ENCODE measurements at places on chromosomes 12 and 14. TPM values are rescaled to one million over a fixed set of nuclear protein-coding genes. Genes with fewer than 3 reads are reported as not detected.

The SIX1 gene
- polyA plus RNA-seq: not detected

The TCHP gene
- 10.8 TPM for polyA plus RNA-seq

The CCDC197 gene
- not detected for polyA plus RNA-seq

The TEDC1 gene
- 18.1 TPM for polyA plus RNA-seq

The CEBPE gene
- not detected for polyA plus RNA-seq

The TTC6 gene
- under 0.01 TPM for polyA plus RNA-seq

The TOMM20L gene
- polyA plus RNA-seq: not detected

The LUM gene
- 14.3 TPM for polyA plus RNA-seq

The FOXA1 gene
- 0.12 TPM for polyA plus RNA-seq

- H3K4me1 ChIP-seq: no peaks in the 10 kb centered on the region
- no peak overlapping the region for H3K4me3 ChIP-seq
- H3K27me3 ChIP-seq: no peaks in the 10 kb centered on the region
Observed at GRCh38 chr12:94261786-94262185, 113.4 kb downstream of the PLXNC1 start.

GRCh38 chr14:24432259-24433131, 2.7 kb downstream of the KHNYN start:
- H3K27ac ChIP-seq: no peak overlapping the region
- H3K4me3 ChIP-seq: no peak overlapping the region
- H3K4me1 ChIP-seq: peaks cover 29% of the 10 kb centered on the region
- peaks cover 11% of the 10 kb centered on the region for H3K36me3 ChIP-seq
- DNase-seq: peak; percentile 23
- no peaks in the 10 kb centered on the region for H3K27me3 ChIP-seq

GRCh38 chr12:76964784-76965571, 86.2 kb upstream of the CSRP2 start:
- no peak overlapping the region for H3K27ac ChIP-seq
- H3K27me3 ChIP-seq: no peaks in the 10 kb centered on the region
- no peak for DNase-seq
- H3K4me1 ChIP-seq: no peaks in the 10 kb centered on the region
- no peaks in the 10 kb centered on the region for H3K36me3 ChIP-seq

GRCh38 chr14:30194741-30195148, 267.1 kb upstream of the PRKD1 start:
- H3K27me3 ChIP-seq: no peaks in the 10 kb centered on the region
- no peak overlapping the region for H3K4me3 ChIP-seq

- no peaks in the 10 kb centered on the region for H3K27me3 ChIP-seq
- H3K4me3 ChIP-seq: no peak overlapping the region
- H3K36me3 ChIP-seq: no peaks in the 10 kb centered on the region
- H3K27ac ChIP-seq: no peak overlapping the region
- no peak for DNase-seq
Observed at GRCh38 chr12:78928200-78929074, 63.9 kb downstream of the SYT1 start.

DNA sequence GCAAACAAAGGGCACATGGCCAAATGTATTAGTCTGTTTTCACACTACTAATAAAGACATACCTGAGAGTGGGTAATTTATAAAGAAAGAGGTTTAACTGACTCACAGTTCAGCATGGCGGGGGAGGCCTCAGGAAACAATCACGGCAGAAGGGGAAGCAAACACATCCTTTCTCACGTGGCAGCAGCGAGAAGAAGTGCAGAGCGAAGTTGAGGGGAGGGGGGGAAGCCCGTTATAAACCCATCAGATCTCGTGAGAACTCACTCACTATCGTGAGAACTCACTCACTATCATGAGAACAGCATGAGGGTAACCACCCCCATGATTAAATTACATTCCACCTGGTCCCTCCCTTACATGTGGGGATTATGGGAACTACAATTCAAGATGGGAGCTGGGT, 66.1 kb downstream of the ST8SIA1 start:
- DNase-seq: no peak
- H3K4me1 ChIP-seq: no peaks in the 10 kb centered on the region
- no peaks in the 10 kb centered on the region for H3K36me3 ChIP-seq
- no peaks in the 10 kb centered on the region for H3K27me3 ChIP-seq
- no peak overlapping the region for H3K4me3 ChIP-seq

DNA sequence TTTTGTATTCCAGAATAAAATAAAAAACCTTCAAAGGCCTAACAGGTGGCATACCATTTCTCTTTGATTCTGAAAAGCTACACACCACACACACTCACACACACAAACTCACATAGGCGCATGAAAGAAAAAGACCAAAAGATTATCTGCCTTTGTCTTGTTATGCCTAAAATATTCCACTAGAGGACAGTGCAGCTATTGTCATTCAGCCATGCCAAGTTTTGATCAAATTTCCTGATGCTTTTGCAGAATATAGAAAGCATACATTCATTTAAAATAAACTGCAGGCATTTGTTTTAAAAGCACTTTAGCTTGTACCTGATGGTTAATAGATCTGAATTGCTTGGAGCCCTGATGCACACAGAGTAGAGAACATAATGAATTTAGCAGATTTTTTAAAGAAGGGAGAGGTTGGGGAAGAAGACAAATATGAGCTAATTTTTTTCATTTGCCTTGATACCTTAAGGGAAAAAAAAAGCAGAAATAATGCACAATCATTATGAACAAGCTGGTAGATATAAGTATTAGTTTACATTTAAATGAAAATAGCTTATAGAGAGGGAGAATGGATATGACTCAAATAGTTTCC, 1766.9 kb upstream of the SEL1L start:
- H3K4me1 ChIP-seq: no peaks in the 10 kb centered on the region
- DNase-seq: no peak
- no peak overlapping the region for H3K27ac ChIP-seq
- no peak overlapping the region for H3K4me3 ChIP-seq
- H3K27me3 ChIP-seq: no peaks in the 10 kb centered on the region
- no peaks in the 10 kb centered on the region for H3K36me3 ChIP-seq

- H3K36me3 ChIP-seq: no peaks in the 10 kb centered on the region
- no peaks in the 10 kb centered on the region for H3K27me3 ChIP-seq
- H3K4me3 ChIP-seq: no peak overlapping the region
- H3K27ac ChIP-seq: no peak overlapping the region
Observed at GRCh38 chr12:12705838-12706520, 10.0 kb upstream of the GPR19 start.

DNA sequence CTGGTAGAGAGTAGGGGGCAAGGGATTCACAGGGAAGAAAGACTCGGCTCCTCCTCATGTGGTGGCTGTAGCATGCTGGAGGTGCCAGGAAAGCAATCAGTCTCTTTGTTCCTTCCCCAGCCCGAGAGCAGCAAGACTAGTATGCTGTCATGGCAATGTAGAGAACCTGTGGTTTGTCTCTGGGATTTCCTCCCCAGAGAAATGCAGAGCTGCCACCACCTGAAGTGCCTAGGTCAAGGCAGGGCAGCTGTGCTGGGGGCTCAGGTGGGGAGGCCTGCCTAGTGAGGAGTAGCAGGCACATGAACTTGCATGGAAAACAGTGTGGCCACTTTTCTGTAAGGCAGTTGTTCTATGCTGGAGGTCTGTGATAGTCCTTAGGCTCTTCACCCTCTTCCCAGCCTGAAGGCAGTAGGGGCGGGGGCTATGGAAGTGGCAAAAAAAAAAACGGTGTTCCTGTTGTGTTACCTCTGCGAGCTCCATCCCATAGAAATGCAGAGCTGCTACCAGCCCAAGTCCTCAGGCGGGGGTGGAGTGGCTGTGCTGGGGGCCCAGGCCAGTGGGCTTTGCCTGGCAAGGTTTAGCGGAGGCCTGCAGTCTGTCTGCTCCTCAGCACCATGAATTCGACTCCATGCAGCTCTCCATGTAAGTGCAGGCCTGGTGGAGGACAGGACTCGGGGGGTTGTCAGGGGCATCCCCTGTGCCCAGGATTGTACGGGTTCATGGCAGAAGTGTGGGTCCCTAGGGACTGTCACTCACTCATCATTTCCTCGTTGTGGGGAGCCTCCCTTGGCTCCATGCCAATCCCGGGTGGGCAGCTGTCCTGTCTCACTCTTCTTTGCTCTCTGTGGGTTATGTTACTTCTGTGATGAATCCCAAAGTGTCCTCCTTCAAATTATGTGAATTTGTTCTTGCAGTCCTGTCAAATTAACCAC, 4.1 kb upstream of the CLEC4D start:
- H3K4me1 ChIP-seq: no peaks in the 10 kb centered on the region
- no peak overlapping the region for H3K27ac ChIP-seq
- H3K27me3 ChIP-seq: no peaks in the 10 kb centered on the region
- no peak overlapping the region for H3K4me3 ChIP-seq

GRCh38 chr12:123919980-123920360, 52.7 kb downstream of the CCDC92 start:
- no peaks in the 10 kb centered on the region for H3K27me3 ChIP-seq
- no peak overlapping the region for H3K27ac ChIP-seq
- H3K4me3 ChIP-seq: no peak overlapping the region
- no peaks in the 10 kb centered on the region for H3K36me3 ChIP-seq

GRCh38 chr14:94450722-94451090, 1.9 kb downstream of the SERPINA11 start:
- H3K27me3 ChIP-seq: no peaks in the 10 kb centered on the region
- H3K36me3 ChIP-seq: no peaks in the 10 kb centered on the region
- no peak overlapping the region for H3K27ac ChIP-seq
- no peak for DNase-seq
- no peak overlapping the region for H3K4me3 ChIP-seq
- no peaks in the 10 kb centered on the region for H3K4me1 ChIP-seq

- DNase-seq: no peak
- no peaks in the 10 kb centered on the region for H3K36me3 ChIP-seq
- H3K4me1 ChIP-seq: no peaks in the 10 kb centered on the region
- H3K27ac ChIP-seq: no peak overlapping the region
Observed at GRCh38 chr12:117850048-117850447, 118.7 kb downstream of the KSR2 start.

- H3K4me1 ChIP-seq: no peaks in the 10 kb centered on the region
- no peak for DNase-seq
- no peaks in the 10 kb centered on the region for H3K27me3 ChIP-seq
- no peak overlapping the region for H3K27ac ChIP-seq
- no peak overlapping the region for H3K4me3 ChIP-seq
Observed at GRCh38 chr12:30753233-30753632, 1.5 kb downstream of the CAPRIN2 start.

DNA sequence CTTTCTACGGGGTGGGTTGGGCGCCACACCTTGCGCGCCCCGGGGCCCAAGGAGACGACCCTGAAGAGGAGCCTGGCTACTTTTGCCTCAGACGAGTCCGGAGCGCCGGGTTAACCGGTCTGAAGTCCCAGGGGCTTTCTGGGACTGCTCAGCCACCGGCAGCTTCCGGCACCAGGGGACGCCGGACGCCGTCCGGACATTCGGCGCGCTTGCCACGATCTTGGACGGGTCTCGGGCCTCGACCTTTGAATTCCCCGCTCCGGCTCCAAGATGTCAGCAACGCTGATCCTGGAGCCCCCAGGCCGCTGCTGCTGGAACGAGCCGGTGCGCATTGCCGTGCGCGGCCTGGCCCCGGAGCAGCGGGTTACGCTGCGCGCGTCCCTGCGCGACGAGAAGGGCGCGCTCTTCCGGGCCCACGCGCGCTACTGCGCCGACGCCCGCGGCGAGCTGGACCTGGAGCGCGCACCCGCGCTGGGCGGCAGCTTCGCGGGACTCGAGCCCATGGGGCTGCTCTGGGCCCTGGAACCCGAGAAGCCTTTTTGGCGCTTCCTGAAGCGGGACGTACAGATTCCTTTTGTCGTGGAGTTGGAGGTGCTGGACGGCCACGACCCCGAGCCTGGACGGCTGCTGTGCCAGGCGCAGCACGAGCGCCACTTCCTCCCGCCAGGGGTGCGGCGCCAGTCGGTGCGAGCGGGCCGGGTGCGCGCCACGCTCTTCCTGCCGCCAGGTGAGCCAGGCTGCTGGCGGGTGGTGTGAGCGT, at the start of gene ACOT4:
TSS of gene ACOT4 (plus strand) at position 184 of the 760 bp plus-strand sequence. CDS start at position 271, 87 bp downstream.
- peak; percentile 81 for DNase-seq
- H3K27me3 ChIP-seq: no peaks in the 10 kb centered on the region
- peak within 1 kb of the TSS; percentile 55 for H3K27ac ChIP-seq
- H3K4me3 ChIP-seq: peak within 1 kb of the TSS; percentile 64
- H3K36me3 ChIP-seq: no peaks in the 10 kb centered on the region

DNA sequence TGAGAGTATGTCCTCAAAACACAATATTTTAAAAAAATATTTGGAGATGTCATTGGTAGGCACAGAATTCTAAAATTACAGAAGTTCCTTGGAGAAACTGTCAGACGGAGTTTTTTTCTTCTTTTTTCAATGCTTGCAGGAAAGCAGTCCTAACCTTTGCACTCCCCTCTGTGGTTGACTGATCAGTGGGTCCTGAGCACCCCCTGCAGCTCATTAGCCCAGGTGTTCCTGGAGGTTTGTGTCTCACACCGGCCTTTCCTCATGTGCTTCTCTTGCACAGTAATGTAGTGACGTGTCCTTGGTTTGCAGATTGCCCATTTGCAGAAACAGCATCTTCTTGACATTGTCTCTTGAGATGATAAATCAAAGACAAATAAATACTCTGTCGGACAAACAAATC, 513.0 kb downstream of the TMEM121 start:
- H3K4me1 ChIP-seq: no peaks in the 10 kb centered on the region
- H3K4me3 ChIP-seq: no peak overlapping the region
- no peaks in the 10 kb centered on the region for H3K27me3 ChIP-seq
- H3K27ac ChIP-seq: no peak overlapping the region
- no peaks in the 10 kb centered on the region for H3K36me3 ChIP-seq

GRCh38 chr12:58966939-58967338, 46.6 kb upstream of the LRIG3 start:
- H3K4me1 ChIP-seq: no peaks in the 10 kb centered on the region
- no peak overlapping the region for H3K27ac ChIP-seq
- no peaks in the 10 kb centered on the region for H3K36me3 ChIP-seq
- no peaks in the 10 kb centered on the region for H3K27me3 ChIP-seq

GRCh38 chr14:54881235-54881760, 21.3 kb downstream of the GCH1 start:
- H3K27me3 ChIP-seq: no peaks in the 10 kb centered on the region
- H3K27ac ChIP-seq: no peak overlapping the region
- no peak for DNase-seq
- peaks cover 5% of the 10 kb centered on the region for H3K4me1 ChIP-seq

- no peak overlapping the region for H3K27ac ChIP-seq
- no peak for DNase-seq
- no peaks in the 10 kb centered on the region for H3K4me1 ChIP-seq
Observed at GRCh38 chr12:87112571-87113345, 856.6 kb upstream of the MGAT4C start.

DNA sequence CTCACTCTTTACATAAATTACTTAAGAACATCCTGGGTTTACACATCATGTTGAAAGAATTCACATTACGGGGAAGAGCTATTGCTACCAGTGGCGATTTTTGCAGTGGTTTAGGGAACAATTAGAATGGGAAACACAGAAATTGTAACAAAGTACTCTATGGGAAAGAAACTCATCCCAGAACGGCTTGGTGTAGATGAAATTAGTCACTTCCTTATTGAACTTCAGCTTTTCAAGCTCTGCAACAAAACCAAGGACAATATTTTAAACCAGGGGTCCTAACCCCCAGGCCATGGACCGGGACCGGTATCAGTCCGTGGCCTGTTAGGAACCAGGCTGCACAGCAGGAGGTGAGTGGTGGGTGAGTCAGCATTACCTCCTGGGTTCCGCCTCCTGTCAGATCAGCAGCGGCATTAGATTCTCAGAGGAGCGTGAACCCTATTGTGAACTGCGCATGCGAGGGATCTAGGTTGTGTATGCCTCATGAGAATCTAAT, 32.3 kb upstream of the FICD start:
- H3K4me1 ChIP-seq: no peaks in the 10 kb centered on the region
- DNase-seq: no peak
- H3K27me3 ChIP-seq: no peaks in the 10 kb centered on the region
- H3K27ac ChIP-seq: no peak overlapping the region

- no peak overlapping the region for H3K4me3 ChIP-seq
- peaks cover 13% of the 10 kb centered on the region for H3K4me1 ChIP-seq
- H3K36me3 ChIP-seq: no peaks in the 10 kb centered on the region
- no peaks in the 10 kb centered on the region for H3K27me3 ChIP-seq
- no peak for DNase-seq
Observed at GRCh38 chr14:89640141-89640540, 223.1 kb upstream of the FOXN3 start.
